ENCODE measurements at places on chromosomes 12 and 14.

DNA sequence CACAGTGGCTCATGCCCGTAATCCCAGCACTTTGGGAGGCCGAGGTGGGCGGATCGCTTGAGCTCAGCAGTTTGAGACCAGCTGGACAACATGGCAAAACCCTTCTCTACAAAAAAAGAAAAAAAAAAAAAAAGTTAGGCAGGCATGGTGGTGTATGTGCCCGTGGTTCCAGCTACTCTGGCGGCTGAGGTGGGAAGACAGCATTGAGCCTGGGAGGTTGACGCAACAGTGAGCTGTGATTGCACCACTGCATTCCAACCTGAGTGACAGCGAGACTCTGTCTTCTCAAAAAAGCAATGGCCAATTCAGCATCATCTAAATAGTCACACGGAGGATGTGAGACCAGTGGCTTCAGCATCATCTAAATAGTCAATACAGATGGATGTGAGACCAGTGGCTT is 10.4 kb upstream of the SAMD4A start:
- no peak for DNase-seq

DNA sequence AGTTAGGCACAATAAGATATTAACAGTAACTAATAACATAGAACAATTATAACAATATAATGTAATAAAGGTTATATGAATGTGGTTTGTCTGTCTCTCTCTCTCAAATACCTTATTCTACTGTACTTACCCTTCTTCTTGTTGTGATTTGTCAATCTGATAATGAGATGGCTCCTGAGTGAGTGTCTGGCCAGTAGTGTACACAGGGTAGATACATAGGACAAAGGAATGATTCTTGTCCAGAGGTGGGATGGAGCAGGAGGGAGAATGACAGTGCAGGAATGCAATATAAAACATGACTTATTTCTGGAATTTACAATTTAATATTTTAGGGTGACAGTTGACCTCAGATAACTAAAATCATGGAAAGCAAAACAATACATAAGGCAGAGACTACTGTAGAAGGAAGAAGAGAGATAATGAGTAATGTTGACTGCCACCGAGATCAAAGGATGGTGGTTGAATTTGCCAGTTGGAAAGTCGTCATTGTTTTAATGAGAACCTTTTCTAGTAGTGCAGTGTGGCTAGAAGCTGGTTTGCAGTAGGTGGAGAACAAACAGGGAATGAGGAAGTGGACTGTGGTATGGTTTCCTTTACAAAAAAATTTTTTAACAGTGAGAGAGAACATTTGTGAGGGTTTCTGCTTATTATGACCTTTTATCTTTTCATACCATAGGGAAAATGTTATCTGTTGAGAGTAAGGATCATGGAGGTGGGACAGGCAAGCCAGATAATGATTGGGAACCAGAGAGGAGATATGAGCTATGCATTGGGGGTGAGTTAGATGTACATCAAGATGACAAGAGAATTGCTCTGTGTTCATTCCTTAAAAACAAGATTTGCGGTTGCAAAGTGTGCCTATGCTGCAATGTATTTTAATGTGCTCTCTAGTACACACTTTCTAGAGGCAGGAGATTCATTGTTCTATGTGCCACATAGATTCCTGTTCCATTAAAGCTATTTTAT is 458.3 kb downstream of the BTG1 start:
- no peak for DNase-seq

DNA sequence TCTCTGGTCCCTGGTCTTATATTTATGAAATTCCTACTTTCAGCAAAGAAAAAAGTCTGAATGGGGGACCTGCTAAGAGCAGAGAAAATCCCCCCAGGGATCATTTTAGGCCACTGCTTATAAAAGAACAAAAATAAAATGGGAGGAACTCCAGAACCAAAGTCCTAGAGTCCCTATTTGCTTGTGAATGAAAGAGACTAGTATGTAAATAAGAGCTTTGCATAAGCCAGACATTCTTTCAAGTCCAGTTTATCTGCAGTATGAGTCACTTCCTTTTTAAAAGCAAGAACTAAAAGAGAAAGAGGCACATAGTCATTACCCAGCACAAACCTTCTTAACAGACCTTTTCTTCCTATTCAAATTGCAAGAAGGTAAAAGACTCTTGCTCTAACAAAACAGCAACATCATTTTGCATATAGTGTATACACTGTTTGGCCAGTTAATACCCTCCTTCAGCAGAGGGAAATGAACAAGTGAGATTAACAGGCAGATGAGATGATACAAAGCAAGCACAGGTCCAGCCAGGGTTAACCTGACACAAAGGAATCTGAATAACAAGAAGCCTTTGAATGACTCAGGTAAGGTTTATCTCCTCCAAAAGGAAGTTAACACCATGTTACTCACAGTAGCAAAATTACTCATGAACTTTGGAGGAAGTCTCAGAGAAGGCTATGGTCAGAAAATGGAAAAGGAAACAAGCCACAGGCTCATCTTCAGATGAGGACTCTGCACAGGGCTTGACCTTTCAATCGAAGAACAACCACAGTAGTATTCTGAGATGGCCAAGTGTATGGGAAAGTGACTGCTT is 87.3 kb downstream of the PHLDA1 start:
- peak; percentile 85 for DNase-seq

- DNase-seq, result no peak
These were observed 176.0 kb upstream of the PLEKHA5 start for GRCh38 chr12:18953505-18953904.

DNA sequence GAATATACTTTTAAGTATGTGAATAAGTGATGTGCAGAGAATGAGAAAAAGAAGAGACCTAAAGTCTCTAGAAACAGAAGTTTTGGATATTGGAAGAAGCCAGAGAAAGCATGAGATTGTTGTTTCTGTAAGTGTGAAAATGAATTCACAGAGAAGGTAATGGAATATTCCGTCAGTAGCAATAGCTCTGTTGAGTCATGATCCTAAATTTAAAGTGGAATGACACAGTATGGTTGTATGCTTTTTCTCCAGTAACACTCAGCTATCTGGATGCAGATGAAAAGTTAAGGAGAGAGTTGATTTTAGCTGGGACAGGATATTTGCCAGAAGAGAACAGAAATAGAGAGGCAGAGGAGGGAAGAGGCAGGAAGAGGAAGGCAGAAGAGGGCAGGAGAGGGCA is 1166.3 kb downstream of the GALC start:
- DNase-seq, result no peak

- no peak for DNase-seq
These were observed 251.7 kb downstream of the CPNE8 start for GRCh38 chr12:38653650-38654049.

DNA sequence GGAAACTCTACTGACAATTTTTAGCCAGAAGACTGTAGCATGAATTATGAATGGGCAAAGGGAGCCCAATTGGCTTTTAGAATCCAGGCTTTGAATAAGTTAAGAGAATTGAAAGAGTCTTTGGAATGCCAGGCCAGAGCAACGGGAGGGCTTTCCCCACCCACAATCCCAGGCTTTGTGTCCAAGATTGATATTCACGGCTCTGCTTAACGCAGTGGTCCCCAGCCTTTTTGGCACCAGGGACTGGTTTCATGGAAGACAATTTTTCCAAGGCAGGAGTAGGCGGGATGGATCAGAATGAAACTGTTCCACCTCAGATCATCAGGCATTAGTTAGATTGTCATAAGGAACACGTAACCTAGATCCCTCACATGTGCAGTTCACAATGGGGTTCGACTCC is 79.6 kb downstream of the EPS8 start:
- no peak for DNase-seq

GRCh38 chr14:23326491-23327332 is 5.5 kb downstream of the PABPN1 start:
- no peak for DNase-seq

GRCh38 chr14:23561873-23562821 is 5.4 kb downstream of the AP1G2 start:
- no peak for DNase-seq

GRCh38 chr12:127119600-127120140 is 1147.3 kb upstream of the TMEM132C start:
- no peak for DNase-seq

- no peak for DNase-seq
These were observed 63.4 kb upstream of the DIO3 start for GRCh38 chr14:101497684-101498525.

- no peak for DNase-seq
These were observed 180.5 kb upstream of the SFSWAP start for GRCh38 chr12:131530422-131530821.

DNA sequence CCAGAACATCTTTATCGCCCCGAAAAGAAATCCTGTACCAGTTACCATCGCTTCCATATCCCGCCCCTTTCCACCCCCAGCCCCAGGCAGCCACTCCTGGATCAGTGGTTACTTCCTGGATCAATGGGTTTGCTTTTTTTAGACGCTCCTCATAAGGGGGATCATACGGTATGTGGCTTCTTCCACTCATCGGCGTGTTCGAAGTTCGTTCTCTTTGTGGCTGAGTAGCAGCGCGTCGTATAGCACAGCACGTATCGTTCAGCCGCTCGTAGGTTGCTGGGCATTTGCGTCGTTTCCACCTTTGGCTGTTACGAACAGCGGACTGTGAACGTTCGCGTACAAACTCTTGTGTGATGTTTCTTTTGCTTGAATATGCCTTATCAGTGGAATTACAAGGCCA is 1.8 kb downstream of the NOC4L start:
- no peak for DNase-seq

DNA sequence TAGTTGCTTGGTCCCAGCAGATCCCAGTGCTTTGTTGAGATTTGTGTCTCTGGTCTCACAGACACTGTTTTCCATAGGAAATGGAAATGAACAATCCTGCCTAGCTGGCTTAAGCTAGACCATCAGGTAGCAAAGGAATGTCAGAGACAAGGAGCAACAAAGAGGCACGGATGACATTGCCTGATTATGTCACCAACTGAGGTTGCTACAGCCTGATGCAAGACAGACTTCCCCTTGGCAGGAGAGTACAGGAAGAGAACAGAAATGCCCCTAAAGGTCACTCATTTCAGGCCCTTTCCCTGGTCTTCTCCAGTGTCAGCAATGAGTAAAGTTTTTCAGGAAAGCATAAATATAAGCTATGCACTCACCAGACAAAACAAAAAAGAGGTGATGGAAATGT is 2.0 kb upstream of the PRB2 start:
- no peak for DNase-seq

DNA sequence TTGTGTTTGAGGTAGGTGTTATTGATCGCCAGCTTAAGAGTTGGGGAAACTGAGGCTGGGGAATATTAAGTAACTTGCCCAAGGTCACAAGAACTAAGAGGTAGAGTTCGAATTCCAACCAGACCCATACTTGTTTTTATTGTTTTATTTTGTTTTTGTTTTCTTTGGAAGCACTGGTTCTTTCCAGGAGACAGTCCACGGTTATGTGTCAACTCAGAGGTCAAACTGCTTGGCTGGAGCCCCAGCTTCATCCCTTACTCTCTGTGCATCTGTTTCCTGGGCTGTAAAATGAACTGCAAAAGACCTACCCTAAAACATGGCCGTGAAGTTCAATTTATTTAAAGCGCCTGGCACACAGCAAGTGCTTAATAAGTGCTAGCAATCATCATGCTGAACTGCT is 74.4 kb upstream of the MAP1LC3B2 start:
- DNase-seq, result no peak

- no peak for DNase-seq
These were observed 67.9 kb downstream of the TMEM30B start for GRCh38 chr14:61213191-61213621.

DNA sequence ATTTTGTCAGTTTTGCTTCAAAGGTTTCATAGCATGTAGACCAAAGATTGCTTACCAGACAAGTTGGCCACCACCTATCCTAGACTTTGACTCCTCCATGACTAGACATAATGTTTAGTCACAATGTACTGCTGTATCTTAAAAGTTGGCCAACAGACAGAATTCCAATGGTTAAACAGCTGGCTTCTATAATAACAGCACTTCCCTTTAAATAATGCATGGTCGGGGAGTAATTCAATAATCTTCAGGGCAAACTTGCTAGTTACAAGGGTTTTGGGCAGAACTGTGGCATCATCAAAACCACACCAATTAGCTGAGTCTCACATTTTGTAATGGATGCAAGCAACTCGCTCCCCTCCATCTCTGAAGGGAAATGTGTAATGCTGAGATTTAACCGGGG is 56.9 kb downstream of the IGF1 start:
- DNase-seq, result no peak

- DNase-seq, result no peak
These were observed 282.1 kb downstream of the RPS29 start for GRCh38 chr14:49303946-49304516.

- DNase-seq, result no peak
These were observed 14.7 kb downstream of the BLTP3B start for GRCh38 chr12:100127766-100128511.

DNA sequence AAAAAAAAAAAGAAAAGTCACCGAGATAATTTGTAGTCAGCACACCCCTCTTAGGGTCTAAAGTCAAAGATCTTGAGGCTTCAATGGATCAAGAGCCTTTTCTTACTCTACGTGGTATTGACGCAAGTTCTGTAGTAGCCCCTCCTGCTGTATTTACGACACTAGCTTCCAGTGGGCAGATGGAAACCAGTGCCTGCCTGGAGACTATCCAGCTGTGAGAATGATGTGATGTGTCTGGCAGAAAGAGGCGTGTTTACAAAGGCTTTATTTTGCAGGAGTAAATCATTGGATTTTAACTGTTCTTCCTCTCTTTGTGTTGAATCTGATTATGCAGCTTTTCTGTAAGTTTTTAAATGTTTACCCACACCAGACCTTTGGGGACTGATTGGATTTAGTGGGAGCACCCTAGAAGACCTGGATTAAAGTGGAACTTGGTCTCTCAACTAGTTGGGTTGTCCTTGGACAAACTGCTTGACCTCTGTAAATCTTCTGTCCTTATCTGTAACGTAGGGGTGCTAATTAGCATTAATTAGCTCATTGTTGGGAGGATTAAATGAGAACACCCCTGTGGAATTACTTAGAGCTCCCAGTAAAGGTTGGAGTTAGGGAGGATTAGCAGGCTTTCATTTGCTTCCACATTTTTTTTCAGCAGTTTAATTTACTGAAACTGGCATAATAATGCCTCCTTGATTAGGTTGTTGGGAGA is 72.4 kb downstream of the RASSF3 start:
- no peak for DNase-seq

- no peak for DNase-seq
These were observed 16.3 kb downstream of the SIX4 start for GRCh38 chr14:60707858-60708257.

GRCh38 chr14:96634481-96634880 is 132.3 kb downstream of the PAPOLA start:
- DNase-seq, result no peak

DNA sequence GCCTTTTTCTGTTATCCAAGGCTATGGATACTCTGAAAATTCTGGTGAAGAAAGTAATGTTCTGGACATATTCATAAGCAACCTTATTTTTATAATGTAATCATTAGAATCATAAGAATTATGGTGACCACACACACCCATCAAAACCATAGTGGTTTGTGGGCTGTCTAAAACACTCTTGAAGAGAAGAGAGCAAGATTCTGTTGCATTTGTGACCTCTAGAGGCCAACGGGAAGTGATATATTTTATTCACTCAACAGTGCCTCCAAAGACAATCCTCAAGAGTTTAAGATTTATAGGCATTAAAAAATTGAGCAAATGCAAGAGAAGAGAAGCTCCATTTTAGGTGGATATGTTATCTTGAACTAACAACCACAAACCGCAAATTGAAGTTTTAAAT is 68.5 kb upstream of the LGR5 start:
- no peak for DNase-seq

- no peak for DNase-seq
These were observed 3.6 kb upstream of the SSTR1 start for GRCh38 chr14:38203929-38204718.
